ENCODE measurements at places on chromosomes 7 and 10. TPM values are rescaled to one million over a fixed set of nuclear protein-coding genes. Genes with fewer than 3 reads are reported as not detected.

- H3K27ac ChIP-seq: peak within 1 kb of the TSS; percentile 24
- H3K4me1 ChIP-seq: peaks cover 65% of the 10 kb centered on the region
- no peaks in the 10 kb centered on the region for H3K36me3 ChIP-seq
Observed at GRCh38 chr10:132537684-132538001, at the start of gene INPP5A. TSS of gene INPP5A (plus strand) at chr10:132537787. CDS start at chr10:132538097, 310 bp downstream.

DNA sequence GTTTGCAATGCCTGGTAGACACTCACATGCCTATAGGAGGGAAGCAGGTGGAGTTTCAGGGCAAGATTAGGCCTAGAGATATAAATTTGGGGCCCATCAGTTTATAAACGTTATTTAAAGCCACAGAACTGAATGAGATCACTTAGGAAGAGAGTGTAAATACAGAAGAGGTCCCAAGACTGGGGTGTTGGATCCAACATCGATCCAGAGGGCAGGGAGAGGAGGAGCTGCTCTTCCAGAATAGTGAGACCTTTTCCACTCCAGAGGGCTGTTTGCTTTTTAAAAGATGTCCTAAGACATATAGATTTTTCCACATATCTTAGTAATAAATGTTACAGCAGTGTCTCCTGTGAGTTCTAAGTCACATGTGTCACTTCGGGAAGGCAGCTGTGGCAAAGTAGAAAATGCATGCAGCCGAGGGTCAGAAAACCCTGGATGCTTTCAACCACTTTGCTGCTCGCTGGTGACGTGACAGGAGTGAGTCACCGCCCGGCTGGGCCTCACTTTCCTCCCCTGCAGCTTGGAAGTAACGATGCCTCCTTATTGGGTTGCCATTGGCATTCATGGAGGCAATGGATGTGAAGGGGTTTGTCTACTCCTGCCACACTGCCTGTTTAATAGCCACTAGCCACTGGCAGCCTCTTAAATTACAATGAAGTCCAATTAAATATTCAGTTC, 95.4 kb downstream of the TRIL start:
- no peak for DNase-seq
- no peak overlapping the region for H3K4me3 ChIP-seq
- H3K36me3 ChIP-seq: no peaks in the 10 kb centered on the region
- peaks cover 32% of the 10 kb centered on the region for H3K4me1 ChIP-seq
- H3K27me3 ChIP-seq: no peaks in the 10 kb centered on the region

GRCh38 chr7:44050121-44050914, 5.8 kb downstream of the DBNL start:
- H3K36me3 ChIP-seq: peaks cover 33% of the 10 kb centered on the region
- no peaks in the 10 kb centered on the region for H3K27me3 ChIP-seq
- no peak overlapping the region for H3K4me3 ChIP-seq
- peaks cover 32% of the 10 kb centered on the region for H3K4me1 ChIP-seq
- no peak for DNase-seq

- DNase-seq: peak; percentile 95
- peak within 1 kb of the TSS; percentile 97 for H3K27ac ChIP-seq
- H3K27me3 ChIP-seq: no peaks in the 10 kb centered on the region
- no peaks in the 10 kb centered on the region for H3K36me3 ChIP-seq
- H3K4me1 ChIP-seq: peaks cover 51% of the 10 kb centered on the region
Observed at GRCh38 chr7:27185013-27185853, at the start of gene HOXA11. TSS of gene HOXA11 (minus strand) at chr7:27185232. CDS start at chr7:27185144, 88 bp downstream.

- no peaks in the 10 kb centered on the region for H3K27me3 ChIP-seq
- peaks cover 16% of the 10 kb centered on the region for H3K4me1 ChIP-seq
- H3K4me3 ChIP-seq: no peak overlapping the region
- DNase-seq: no peak
- no peak overlapping the region for H3K27ac ChIP-seq
Observed at GRCh38 chr10:3750854-3751253, 34.2 kb downstream of the KLF6 start.

DNA sequence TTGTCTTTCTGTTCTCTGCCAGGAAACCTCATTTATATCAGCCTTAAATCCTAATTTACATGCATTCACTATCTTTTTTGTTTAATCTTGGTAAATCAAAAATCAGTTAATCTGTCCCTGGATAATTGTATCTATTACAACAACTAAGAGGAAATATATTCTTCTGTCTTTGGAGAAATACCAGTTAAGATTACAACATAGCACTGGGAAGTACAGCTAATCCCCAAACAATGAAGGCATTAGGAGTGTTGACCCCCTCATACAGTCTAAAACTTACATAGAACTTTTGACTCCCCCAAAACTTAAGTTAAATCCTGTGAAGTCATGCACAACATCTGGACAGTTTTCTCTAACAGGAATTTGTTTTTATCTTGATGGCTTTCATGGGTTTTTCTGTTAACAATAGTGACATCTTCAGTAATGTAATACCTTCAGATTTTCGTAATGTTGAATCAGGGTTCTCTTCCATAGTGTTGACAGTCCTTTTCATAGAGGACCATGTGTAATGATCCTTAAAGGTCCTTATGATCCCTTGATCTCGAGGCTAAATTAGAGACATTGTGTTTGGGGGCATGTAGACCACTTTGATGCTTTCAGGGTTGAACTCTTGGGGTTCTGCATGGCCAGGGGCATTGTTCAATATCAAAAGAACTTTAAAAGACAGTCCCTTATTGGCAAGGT, 24.1 kb upstream of the ABCC2 start:
- H3K36me3 ChIP-seq: peaks cover 17% of the 10 kb centered on the region
- H3K27me3 ChIP-seq: no peaks in the 10 kb centered on the region
- H3K4me3 ChIP-seq: no peak overlapping the region
- no peaks in the 10 kb centered on the region for H3K4me1 ChIP-seq

The PLCE1 gene
- total RNA-seq: 11.4 TPM

Measured in PC-3 (cell line).